Naive B cell (primary cell): ENCODE measurements at places on chromosomes 16 and 17. TPM values are rescaled to one million over a fixed set of nuclear protein-coding genes. Genes with fewer than 3 reads are reported as not detected.
A peak's percentile ranks its signal among the peaks of the same experiment; 100 is the strongest.

DNA sequence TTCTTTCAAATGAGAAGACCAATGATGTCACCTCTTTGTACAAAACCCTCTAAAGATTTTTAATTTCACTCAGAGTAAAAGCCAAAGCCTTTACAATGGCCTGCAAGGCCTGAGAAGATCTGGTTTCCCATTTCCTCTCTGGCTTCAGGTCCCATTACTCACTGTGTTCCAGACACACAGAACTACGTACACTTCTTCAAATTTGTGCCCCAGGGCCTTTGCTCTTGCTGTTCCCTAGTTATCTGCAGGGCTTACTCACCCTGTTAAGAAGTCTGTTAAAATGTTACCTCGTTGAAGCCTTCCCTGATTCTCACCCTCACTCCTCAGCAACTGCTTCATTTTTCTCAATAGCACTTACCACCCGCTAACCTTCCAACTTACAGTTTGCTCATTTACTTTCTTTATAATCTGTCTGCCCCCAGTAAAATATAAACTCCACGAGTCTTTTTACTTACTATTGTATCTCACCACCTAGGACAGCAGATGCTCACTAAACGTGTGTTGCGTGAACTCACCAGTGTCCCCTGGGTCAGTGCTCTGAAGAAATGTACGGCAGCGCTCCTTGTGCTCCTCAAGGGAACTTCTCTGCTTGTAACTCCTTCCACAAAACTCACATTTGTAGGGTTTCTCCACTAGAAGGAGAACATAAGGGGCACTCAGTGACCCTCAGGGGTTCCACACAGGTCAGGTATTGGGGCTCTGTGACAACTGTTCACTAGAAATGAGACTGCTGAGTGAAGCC is 50.2 kb downstream of the GRB7 start:
- H3K4me3 ChIP-seq: peak overlapping the region; percentile 2
- peak overlapping the region; percentile 27 for H3K27ac ChIP-seq

CHTF8 gene
- 250 TPM for polyA plus RNA-seq

RAB26 gene
- polyA plus RNA-seq: 2.7 TPM

GRCh38 chr16:85172455-85173145 is 60.3 kb upstream of the CIBAR2 start:
- no peaks in the 10 kb centered on the region for H3K36me3 ChIP-seq
- H3K27me3 ChIP-seq: peaks cover 70% of the 10 kb centered on the region
- DNase-seq: no peak
- no peaks in the 10 kb centered on the region for H3K4me1 ChIP-seq
- no peak overlapping the region for H3K4me3 ChIP-seq

DNA sequence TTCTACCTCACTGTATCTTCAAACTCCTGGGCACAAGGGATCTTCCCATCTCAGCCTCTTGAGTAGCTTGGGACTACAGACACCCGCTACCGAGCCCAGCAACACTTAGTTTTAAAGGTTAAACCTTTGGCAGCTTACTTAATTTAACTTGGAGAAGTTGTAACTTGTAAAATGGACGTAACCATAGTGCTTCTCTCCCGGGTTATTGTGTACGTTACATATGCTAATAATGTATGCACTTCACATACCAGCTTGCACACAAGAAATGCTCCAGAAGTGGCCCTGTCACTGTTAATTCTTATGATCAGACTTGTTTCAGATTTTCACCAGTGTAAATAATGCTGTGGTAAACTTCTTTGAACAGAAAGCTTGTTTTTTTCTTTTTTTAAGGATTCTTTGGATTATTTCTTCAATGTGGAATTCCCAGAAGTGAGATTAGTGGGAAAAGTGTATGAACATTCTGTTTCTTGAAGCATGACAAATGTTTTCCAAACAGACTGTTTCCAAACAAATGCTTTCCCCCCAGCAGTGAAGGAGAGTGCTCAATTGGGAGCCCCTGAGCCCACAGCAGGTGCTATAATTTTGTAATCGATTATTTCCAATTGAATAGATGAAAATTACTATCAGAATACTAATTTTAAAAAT is 61.5 kb downstream of the EPN2 start:
- H3K4me1 ChIP-seq: peaks cover 39% of the 10 kb centered on the region
- H3K4me3 ChIP-seq: no peak overlapping the region
- no peaks in the 10 kb centered on the region for H3K36me3 ChIP-seq
- H3K27me3 ChIP-seq: peaks cover 12% of the 10 kb centered on the region
